ENCODE measurements at places on chromosomes 2 and 18. TPM values are rescaled to one million over a fixed set of nuclear protein-coding genes. Genes with fewer than 3 reads are reported as not detected.

The CTLA4 gene
- not detected for total RNA-seq

The RAX gene
- total RNA-seq: not detected

The MDH1 gene
- 98.9 TPM for total RNA-seq

The DCAF17 gene
- total RNA-seq: 22.8 TPM

The ST8SIA3 gene
- total RNA-seq: not detected

The SPDYA gene
- 1.0 TPM for total RNA-seq

The GALR1 gene
- total RNA-seq: not detected

The VWA3B gene
- not detected for total RNA-seq

The FLACC1 gene
- 0.33 TPM for total RNA-seq

The STPG4 gene
- 0.64 TPM for total RNA-seq

The REG1B gene
- not detected for total RNA-seq

The CCL20 gene
- 0.88 TPM for total RNA-seq

The SAG gene
- total RNA-seq: not detected

The ARHGAP15 gene
- not detected for total RNA-seq

The RGPD4 gene
- not detected for total RNA-seq

The LGALSL gene
- total RNA-seq: 23.0 TPM

The RFTN2 gene
- not detected for total RNA-seq

The DCDC2C gene
- not detected for total RNA-seq

The NT5C1B gene
- total RNA-seq: not detected

The IL1RL1 gene
- 23.6 TPM for total RNA-seq

The PRKAG3 gene
- total RNA-seq: not detected

The ADD2 gene
- not detected for total RNA-seq

The GCG gene
- total RNA-seq: not detected

The EGR4 gene
- 0.12 TPM for total RNA-seq

The HOXD4 gene
- not detected for total RNA-seq

The BMPR2 gene
- 44.1 TPM for total RNA-seq

The PAX8 gene
- total RNA-seq: 3.3 TPM

The B3GNT7 gene
- total RNA-seq: 0.48 TPM

The DNAH7 gene
- total RNA-seq: 1.0 TPM
